ENCODE measurements at places on chromosomes 4 and X.

DNA sequence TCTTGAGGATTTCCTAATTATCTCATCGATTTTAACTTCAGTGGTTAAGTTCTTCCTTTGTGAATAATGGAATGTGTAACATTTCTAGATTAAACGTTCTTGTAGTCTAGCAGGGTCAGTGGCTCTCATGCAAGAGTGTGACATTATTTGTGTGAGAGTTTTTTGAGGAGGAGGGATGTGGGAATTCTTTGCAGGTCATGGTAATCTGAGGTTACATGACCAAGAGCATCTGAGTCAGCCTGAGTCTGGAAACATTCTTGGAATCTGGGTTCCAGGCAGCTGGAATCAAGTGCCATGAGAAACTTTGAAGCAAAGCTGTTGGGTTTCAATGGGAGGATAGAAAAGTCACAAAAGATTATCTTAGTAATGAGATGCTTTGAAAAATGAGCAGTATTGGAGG, 49.5 kb downstream of the GK start:
- DNase-seq, result peak; percentile 4

DNA sequence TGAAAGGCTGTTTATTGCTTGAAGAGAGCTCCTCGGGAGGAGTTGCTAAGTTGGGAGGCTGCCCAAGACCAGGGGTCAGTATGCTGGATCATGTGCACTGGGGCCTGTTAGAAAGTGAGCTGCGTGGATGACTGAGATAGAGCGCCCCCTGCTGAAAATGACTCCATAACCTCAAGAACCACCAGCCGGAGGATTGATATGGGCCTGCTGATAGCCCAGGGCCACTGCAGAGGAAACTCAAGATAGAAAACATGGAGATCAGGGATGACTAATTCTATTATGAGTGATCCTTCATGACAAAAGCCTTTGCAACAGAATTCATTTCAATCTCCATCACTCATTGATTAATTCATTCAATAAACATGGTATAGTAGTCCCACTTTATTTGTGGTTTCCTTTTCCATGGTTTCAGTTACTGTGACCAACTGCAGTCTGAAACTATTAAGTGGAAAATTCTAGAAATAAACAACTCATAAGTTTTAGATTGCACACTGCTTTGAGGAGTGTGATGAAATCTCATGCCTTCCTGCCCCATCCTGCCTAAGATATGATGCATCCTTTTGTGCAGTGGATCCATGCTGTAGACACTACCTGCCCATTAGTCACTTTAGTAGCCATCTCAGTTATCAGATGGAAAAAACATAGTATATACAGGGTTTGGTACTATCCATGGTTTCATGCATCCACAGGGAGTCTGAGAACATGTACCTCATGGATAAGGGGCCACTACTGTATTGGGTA, 126.7 kb upstream of the MBNL3 start:
- DNase-seq, result no peak

GRCh38 chr4:39054497-39054896, 7.5 kb upstream of the KLHL5 start:
- no peak for DNase-seq

DNA sequence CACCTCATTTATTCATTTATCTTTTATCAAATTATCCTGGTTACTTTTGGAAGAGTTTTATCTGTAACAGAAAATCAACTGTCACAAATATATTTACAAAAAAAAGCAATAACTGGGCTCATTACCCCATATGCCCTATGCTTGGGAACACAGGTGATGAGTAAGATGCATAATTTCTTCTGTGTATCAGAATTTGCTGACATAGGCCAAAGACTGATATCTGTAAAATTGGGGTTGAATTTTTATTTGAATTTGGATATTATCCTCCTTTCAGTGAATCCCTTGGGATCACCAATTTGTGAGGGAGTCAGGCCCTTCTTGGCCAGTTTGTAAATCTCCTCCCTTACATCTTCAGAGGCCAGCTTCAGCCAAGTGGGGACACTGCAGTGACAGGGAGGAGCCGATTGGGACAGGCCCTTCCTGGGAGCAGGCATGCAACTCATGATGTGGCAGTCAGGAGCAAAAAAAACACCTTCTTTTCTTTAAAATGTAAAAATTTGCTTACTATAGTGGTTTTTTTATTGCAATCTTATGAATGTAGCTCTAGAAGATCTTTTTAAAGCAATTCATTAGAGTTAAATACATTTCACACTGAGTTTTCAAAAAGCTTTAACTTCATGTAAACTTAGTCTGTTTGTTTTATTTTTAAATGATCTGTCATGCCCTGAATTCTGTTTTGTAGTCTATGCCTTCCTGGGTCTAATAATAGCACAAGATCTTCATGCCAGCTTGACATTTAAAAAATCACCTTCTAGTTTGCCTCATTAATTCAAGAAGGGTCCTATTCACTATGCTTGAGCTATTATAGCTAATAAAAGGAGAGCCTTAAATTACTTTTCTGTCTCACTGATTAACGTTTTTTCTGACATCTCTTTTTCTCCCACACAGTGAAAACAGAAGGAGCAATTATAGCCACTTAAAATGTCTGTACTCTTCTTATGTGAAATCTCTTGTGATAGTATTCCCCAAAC, 136.6 kb upstream of the SPRY1 start:
- DNase-seq, result no peak

- no peak for DNase-seq
These were observed 39.2 kb upstream of the TLR3 start for GRCh38 chr4:186029571-186030398.

DNA sequence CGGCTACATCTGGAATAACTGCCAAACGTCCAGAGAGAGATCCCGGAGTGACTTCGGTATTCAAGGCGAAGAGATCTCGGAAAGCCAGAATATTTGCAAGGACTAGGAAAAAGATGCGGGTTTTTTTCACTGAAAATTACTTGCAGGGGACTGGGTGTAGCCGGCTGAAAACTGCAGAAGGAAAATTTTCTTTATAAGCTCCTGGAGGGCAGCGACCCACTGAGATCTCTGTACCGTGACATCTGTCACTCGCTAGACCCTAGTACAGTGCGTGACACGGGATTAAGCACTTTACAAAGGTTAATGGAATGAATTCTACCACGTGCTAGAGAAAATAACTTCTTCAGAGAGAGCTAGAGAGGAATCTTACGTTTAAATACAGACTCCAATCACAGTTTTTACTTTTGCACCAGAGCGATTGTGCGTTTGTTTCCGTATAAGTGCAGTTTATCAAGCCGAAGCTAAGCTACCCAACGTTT, 1.1 kb upstream of the LCORL start:
- peak; percentile 70 for DNase-seq

GRCh38 chr4:42816189-42816879, 76.2 kb upstream of the GRXCR1 start:
- DNase-seq, result no peak

- DNase-seq, result no peak
These were observed 33.3 kb downstream of the TENM3 start for GRCh38 chr4:182276210-182277109.

- DNase-seq, result no peak
These were observed 193.6 kb upstream of the BANK1 start for GRCh38 chr4:101596781-101597552.

- DNase-seq, result peak; percentile 7
These were observed 2078.4 kb upstream of the TENM3 start for GRCh38 chr4:180164799-180165198.

DNA sequence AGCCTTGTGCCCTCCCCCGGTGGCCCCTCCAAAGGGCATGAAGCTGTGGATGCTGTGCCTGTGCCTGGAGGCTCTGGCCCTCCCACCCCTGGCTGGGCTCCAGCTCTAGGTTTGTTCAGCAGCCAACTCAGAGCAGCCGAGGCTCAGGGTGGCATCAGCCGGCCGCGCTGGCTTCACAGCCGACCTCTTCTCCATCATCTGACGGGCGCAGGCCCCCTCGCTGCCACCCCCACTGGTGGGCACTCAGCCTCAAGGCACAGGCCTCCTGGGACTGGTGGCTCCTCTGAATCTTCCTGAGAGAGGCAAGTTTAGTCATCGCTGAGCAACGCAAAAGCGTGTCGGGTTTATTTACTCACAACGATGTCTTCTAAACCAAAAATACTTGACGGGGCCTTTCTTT, 46.0 kb downstream of the PCGF3 start:
- no peak for DNase-seq

DNA sequence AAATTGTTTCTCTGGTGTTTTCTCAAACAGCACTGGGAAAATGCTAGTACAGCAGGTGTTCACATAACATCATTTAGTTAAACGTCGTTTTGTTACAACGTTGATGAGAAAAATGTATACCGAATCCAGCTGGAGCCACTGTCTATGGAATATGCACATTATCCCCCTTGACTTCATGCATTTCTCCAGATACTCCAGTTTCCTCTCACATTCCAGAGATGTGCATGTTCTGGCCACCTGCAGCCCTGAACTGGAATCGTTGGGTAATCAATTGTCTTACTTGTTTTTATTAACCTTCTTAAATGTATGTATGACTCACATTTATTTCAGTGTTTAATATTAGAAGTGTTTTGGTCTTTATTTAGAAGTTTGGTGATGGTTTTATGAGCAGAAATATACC, 18.4 kb upstream of the ODAM start:
- no peak for DNase-seq

GRCh38 chrX:150092549-150092948, 154.3 kb upstream of the EOLA2 start:
- no peak for DNase-seq

- no peak for DNase-seq
These were observed 3.2 kb downstream of the SEL1L3 start for GRCh38 chr4:25859429-25860148.

DNA sequence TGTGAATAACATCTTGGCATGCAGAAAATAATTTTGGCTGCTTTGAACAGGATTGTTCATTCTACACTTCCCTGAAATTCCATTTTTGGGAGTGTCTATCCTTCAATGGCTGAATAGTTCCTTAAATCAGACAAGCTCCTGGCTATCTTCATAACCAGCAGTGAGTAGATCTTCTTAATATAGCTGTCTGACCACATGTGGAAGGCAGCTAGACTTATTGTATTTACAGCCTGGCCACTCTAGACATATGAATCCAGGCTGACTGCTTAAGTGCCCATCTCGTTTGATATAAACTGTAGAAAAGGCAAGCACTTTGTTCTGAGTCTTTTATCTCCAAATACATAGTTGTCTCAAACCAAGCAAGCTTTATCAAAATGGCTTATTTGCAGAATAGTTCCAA, 40.0 kb downstream of the PWWP3B start:
- DNase-seq, result no peak

DNA sequence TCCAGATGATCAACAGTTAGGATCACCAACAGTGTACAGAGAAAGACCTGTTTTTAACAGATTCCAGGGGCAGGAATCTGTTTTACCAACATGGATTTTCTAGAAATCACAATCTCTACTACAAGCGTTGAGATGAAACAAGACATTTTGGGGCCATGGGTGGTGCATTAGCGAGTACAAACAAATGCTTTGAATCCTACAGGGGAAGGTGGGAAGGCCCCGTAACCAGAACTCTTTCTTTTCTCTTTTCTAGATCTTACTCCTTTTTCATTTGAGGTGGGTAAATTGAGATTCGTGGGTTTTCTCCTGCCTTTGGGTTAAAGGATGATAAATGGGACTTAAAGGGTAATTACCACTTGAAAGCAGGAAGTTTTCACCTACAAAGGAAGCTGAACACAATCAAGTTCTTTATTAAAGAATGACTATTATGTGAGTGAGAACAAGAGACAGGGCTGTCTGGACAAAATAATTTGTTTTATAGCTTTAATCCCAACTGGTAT, 189.9 kb upstream of the ANXA3 start:
- no peak for DNase-seq

- no peak for DNase-seq
These were observed 32.6 kb upstream of the S100G start for GRCh38 chrX:16617382-16617781.

DNA sequence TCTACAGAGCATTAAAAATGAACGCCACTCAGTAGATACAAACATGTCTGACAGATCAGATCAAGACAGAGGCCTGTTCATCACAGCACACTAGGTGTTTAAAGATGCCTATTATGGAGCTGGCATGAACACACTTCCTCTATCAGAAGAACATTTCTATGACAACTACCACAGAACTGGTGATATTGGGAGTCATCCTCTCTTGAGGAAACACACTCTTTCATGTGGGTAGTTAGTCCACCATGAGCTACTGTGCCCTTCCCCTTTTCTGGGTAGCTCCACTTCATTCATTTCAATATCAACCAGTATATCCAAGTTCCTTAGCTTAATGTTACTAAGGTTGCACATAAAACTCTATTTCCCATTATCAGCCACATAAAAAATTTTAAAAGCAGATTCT, 46.7 kb downstream of the MAOB start:
- DNase-seq, result no peak

DNA sequence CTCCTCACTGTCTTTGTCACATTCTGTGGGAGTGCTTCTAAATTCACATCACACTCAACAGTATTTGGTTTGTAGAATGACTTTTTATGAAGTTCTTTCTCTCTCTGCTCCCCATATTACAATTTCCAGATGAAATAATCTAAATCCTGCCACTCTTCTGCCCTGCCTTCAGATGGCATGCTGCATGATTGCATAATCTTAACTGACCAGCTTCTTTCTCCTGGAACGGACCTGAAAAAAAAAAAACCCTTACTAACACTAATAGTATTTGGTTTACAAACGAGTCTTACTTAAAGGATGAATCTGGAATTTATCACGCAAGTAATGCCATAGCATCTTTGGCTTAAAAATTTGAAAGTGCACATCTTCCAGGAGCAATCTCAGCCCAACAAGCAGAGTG, 272.3 kb downstream of the NAF1 start:
- DNase-seq, result peak; percentile 66

Data from trophoblast cell (in vitro differentiated cells and primary cell).